Aorta (tissue), 5 donors: ENCODE measurements at places on chromosomes 16 and 17. TPM values are rescaled to one million over a fixed set of nuclear protein-coding genes. Genes with fewer than 3 reads are reported as not detected.

- DNase-seq: peak; percentile 89
Observed at GRCh38 chr16:2968738-2969544, at the start of gene PAQR4. TSS of gene PAQR4 (plus strand) at chr16:2969348. CDS start at chr16:2969675, 327 bp downstream.

Gene PAFAH1B1
- 176 TPM for total RNA-seq

Gene LITAFD
- not detected for total RNA-seq

Gene SRR
- 7.4 TPM for total RNA-seq

- DNase-seq: peak; percentile 83
Observed at GRCh38 chr16:11915114-11915643, 577 bp downstream of the GSPT1 start.

GRCh38 chr16:4137438-4137837 lies 21.2 kb upstream of the ADCY9 start:
- no peak for DNase-seq

Gene OTOA
- total RNA-seq: 0.32 TPM

Gene SLC22A31
- not detected for total RNA-seq

Gene FLCN
- total RNA-seq: 81.8 TPM

DNA sequence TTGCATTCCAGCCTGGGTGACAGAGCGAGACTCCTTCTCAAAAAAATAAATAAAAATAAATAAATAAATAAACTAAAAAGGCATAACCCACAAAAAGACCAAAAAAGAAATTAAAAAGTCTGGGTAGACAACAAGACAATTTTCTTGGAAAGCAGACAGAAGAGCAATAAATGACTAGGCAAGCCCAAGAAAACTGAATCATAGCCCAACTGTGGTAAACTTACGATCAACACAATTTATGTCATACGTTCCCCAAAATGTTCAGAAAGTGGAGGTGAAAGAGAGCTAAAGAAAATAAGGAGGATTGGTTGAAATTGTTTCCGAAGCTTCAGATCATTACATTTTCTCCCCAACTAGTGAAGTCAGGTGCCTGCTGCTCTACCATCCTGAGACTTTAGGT lies 31.3 kb upstream of the C17orf78 start:
- DNase-seq: no peak

Gene CDH11
- 182 TPM for total RNA-seq

DNA sequence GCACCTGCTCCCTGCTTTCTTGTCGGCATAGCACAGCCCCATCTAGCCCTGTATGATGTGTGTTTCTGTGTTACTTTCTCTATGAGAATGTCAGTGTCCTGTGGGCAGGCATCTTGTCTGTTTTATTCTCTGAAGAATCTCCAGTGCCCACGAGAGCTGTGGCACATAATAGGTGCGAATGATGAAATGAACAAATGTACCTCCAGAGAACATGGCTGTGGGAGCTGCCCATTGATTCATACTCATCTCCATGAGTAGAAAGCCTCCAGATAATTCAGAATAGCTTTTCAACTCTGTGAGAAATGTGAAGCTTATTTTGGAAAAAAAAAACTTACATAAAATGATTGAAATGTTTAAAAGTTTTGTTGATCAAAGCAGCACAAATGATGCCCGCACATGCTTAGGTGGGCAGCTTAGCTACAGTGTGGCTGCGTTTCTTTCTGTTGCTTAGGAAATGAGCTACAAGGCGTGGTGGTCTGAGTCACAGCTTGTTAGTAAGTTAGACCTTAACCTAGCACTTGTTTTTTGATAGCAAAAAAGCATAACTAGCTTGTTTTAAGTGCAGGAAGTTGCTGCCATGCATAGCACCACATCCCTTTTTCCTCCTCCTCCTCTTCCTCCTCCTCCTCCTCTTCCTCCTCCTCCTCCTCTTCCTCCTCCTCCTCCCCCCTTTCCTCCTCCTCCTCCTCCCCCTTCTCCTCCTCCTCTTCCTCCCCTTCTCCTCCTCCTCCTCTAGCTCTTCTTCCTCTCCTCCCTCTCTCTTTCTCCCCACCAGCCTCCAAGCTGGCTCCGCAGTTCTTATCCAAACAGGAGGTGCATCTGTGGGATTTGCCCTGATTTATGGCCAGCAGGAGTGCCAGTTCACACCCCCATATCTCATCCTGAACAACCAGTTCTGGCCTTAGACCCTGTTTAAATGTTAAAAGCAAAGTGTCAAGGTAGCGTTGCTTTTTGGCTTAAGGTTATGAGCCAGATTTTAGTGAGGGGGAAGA lies 221.5 kb downstream of the IRF8 start:
- no peak for DNase-seq

Gene HOXB6
- 5.8 TPM for total RNA-seq

Gene TIGD7
- 9.8 TPM for total RNA-seq

- DNase-seq: no peak
Observed at GRCh38 chr17:72705905-72706395, 386.5 kb downstream of the SLC39A11 start.

DNA sequence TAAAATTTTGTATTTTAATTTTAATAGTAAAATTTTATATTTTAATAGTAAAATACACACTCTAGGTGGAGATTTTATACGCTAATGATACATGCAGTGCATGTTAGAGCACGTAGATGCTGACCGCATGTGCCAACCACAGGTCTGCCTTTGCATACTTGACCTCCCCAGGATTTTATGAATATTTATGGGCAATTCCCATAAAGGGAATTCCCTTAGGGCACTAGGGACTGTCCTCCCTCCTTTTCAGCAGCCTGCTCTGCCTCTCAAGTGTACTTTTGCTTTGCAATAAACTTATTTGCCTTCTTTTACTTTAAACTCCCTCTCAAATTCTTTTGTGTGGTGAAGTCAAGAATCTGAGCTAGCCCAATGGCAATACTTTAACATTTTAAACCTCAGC lies 217.7 kb upstream of the CDH8 start:
- no peak for DNase-seq
